ENCODE measurements at places on chromosomes 13 and 19.

- no peak for DNase-seq
Measured at GRCh38 chr19:16191216-16191908, 6.2 kb downstream of the FAM32A start.

DNA sequence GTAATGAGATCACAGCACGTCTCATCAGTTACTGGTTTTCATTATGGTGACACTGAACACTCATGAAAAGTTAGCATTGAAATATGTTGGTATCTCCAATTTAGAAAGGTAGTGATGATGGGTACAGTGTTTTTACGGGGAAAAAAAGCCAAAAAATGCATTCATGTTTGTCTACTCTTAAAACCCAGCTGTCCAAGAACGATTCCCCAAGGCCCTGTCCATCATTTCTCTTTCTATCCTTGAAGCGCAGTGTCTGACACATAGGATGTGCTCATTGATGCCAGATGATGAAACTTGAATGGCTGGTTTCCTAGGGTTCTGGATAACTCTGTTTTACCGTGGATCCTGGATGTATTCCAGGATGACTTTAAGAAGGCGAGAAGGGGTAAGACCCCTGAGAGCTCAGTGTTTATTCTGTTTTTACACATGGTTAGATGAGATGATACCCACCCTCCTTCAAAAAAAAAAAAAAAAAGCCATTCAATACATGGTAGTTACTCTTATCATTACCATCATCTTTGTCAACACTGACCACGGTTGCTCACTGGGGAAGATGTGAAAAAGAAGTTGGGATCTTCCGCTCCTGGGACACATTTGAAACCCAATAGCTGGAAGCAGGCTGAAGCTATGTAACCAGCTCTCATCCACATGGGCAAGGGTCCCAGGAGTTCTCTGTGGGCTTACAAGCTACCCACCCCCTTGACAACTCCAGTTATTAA is 22.5 kb downstream of the SERP2 start:
- no peak for DNase-seq

GRCh38 chr13:94311893-94312292 is 167.6 kb downstream of the DCT start:
- DNase-seq = no peak

- DNase-seq = no peak
Measured at GRCh38 chr13:75986818-75987217, 350.7 kb downstream of the LMO7 start.

GRCh38 chr13:77521194-77521593 is 14.3 kb upstream of the SCEL start:
- no peak for DNase-seq

- peak; percentile 31 for DNase-seq
Measured at GRCh38 chr19:38924388-38924787, 6.2 kb downstream of the SARS2 start.

Measured in aorta (tissue), 5 donors.